Nephron progenitor cell (in vitro differentiated cells): ENCODE measurements at places on chromosomes 3 and 15.

GRCh38 chr3:4644951-4645350 is 151.8 kb downstream of the ITPR1 start:
- no peak for DNase-seq

GRCh38 chr3:48934333-48934991 is 15.8 kb downstream of the ARIH2 start:
- no peak for DNase-seq

GRCh38 chr3:71511037-71511436 is 72.5 kb downstream of the FOXP1 start:
- DNase-seq: no peak

DNA sequence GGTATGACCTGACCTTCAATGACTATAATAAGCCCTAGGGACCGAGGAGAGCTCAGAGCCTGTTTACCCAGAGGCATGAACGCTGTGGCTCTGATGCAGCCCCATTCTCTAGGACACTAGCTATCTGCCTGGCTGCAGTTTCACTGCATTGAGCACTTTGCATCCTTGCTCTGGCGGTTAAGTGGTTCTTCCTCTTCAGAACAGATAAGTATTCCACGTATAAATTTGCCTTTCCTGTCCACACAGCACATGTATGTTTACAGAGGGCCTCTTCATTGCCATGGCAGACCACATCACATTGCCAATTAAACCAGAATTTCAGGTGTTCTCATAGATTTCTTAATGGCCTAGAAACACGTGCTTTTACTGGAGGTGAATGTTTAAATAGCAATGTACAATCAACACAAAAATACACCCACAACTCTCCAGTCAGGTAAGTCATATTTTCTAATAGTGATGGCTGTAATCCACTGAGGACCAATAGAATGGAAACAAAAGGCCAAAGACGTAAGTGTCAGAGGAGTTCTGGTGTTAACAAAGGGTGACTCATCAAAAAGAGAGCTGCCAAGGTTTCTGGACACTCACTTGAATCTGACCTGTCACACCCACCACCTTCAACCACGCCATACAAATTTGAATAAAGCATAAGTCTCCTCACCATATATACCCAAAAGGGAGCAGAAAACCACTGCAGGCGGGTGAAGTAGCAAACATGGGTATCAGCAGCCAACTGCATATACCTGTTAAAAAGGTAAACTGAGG is 553.4 kb downstream of the OCA2 start:
- DNase-seq: no peak

GRCh38 chr3:5918626-5919025 is 731.1 kb downstream of the EDEM1 start:
- DNase-seq: no peak

DNA sequence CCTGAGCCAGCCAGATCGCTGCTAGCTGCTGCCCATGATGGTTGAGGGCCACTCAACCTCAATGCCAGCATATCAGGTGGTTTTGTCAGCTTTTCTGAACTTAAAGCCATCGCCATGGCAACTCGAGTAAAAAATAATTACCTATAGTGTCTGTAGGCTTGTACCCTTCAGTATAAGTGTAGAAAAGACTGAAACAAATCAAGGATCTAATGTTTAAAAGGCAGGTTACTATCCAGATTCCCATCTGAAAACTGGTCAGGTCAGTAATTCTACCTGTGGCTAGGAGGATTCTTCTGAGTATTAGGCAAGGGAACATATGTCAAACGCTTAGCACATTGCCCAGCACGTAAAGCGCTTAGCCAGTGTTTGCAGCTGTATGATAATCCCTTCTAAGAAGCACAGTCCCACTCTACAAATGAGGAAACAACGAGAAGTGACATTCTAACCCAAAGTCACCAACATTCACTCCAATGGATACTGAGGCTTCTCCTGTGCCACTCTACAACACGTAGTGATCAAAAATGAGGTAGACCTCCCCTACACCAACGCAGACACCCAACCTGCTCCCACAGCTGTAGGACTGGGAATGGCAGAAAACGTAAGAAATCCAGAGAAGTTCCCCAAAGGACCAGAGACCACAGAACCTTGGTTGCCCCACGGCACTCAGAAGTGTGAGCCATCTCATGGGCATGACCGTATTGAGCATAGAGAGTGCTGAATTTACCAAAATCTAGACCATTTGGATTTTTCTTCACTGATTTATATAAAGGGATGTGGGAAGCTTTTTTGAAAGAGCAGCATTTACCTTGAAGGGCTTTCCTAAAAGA is 55.3 kb downstream of the SLTM start:
- DNase-seq: no peak

DNA sequence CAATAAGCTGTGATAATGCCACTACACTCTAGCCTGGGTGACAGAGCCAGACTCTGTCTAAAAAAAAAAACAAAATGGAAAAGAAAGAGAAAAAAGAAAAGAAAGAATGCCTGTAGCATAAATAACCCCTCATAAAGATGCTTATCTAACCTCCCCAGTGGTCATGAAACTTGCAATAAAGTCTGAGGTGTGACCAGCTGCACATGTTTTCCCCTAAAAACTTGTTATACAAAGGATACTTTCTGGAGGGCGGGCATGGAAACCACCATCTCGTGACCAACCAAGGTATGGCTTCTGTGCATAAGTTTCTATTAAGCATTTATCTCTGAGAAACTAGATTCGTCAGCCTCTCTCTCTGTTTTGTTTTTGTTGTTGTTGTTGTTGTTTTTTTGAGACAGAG is 21.8 kb downstream of the CCDC32 start:
- no peak for DNase-seq

- no peak for DNase-seq
Observed at GRCh38 chr3:108511490-108511889, 1.1 kb upstream of the MYH15 start.

DNA sequence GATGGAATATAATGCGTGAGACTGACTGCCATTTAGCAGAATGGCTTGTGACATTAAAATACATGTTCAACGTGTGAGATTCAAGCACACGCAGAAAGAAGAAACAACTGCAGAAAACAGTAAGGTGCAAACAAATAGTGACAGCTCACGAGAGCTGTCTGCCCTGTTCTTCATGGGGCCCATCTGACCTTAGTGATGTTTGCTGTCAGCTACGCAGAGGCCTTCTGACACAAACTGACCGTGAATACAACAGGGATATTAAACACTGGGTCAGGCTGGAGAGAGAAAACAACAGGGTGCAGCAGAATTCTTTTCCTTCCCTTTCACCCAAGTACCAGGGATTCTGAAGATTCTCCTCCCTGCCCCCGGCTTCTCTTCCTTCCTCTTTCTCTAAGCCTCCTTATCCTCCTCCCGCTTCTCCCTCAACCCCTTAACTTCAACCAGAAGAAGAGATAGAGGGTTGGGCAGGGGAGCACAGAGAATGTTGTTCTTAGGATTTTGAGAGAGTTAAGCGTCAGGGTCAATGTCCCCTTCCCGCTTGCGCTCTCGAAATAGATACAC is 2.1 kb downstream of the TNFAIP8L3 start:
- DNase-seq: no peak

DNA sequence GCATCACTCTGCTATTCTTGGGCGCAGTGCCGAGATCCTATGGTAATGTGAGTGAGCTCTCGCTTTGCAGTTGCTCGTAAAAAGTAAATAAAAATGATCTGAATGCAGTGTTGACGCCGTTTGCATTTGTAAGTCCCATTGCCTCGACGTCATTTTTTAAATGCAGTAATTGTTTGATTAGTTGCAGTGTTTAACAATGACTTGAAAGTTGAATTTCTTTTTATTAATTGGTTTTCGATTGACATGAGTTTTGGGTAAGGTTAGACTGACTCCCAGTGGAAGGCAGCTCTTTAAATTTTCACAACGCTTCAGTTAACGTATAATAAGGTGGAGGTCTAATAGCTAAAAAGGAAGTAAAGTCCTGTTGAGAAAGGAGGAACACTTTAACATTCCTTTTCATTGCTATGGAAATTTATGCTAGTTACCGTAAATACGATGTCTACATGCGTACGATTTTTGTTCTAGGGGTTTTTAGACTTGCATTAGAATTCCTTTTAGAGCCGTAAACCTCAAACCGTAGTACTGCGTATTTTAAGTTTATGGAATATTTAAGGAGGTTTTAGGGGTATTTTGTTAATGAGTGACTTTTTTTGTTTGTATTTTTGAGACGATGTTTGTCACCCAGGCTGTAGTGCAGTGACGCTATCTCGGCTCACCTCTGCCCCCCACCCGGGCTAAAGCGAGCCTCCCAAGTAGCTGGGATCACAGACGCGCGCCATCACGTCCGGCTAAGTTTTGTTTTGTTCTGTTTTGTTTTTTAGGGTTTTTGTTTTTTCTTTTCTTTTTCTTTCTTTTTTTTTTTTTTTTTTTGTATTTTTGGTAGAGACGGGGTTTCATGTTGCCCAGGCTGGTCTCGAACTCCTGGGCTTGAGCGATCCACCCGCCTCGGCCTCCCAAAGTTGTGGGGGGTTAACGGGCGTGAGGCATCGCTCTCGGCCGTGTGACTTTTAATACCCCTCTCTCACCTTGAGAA is 1.4 kb downstream of the MORF4L1 start:
- no peak for DNase-seq

DNA sequence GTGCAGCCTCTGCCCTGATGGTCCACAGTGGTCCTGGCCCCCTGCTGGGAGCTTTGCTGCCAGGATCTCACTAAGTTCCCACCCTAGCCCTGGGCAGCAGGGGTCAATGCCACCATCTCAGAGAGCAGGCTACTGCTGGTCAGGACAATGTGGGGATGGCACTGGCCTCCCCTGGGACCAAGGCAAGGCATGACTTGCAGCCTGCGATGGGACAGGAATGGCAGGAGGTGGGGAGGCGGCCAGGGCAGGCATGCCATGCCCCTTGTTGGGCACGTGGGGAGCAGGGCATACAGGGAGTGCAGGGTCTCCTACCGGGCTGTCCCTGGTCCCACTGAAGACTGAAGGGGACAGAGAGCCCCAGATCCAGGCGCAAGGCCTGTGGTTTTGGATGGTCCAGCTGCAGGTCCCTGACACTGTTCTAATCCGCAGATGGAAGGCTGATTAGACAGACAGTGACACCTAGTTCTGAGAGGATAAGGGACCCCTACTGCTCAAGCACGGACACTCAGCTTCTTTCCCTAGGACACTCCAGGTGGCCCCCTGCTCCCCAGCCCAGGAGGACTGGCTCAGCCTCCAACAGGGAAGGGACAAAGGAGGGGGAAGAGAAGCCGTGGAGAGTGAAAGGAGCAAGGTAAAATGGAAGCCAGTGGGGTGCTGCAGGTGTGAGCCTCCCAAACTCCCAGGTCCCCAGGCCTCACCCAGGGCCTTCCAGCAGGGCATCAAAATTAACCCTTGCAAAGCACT is 69.2 kb upstream of the RPL32 start:
- DNase-seq: no peak

DNA sequence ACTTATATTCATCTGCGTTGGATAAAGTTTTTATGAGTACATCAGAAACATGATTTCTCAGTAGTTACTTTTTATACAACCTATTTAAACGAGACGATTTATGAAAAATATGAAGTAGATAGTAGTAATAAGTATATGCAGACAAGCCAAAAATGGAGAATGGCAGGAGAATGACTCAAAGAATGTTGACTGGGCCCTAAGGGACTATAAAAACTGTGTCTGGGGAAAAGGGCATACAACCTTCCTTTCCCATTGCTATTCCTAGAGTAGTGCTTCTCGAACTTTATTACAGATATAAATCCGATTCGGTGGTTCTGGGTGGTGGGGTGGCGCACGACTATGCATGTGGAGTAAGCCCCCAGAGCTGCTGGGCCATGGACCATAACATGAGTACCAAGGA is 558.5 kb downstream of the FOXP1 start:
- DNase-seq: no peak

- DNase-seq: no peak
Observed at GRCh38 chr15:81301815-81302399, 22.0 kb downstream of the STARD5 start.

DNA sequence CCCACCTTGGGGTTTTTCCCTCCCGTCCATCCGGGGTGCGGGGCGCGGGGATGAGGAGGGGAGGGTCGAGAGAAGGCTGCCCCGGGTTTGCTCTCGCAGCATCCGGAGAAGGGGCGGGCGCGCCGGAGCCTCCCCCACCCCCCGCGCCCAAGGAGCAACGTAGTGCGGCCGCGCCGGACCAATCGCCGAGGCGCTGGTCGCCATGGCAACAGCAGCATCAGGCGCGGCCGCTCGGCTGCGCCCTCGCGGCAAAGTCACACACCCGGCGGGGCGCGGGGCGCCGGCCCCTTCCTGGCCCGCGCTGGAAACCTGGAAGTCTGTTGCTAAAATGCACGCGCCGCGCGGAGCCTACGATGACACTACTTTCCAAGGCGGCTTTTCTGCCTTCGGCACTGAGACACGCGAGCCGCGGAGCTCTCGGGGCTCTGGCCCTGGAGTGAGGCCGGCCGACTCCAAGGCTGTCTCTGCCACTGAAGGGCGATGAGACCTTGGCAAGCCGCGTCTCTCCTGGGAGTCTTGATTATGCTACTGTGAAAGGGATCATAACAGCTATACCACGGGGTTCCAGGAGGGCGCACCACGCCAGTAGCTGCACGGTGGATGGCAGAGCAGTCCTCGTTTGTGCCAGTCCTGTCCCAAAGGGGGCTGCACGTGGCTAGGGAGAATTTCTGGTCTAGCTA is at the start of gene IQSEC1:
Gene IQSEC1, minus strand, starts transcription at position 104 of the 680 bp plus-strand sequence. CDS start 415 bp downstream, outside the sequence.
- DNase-seq: peak; percentile 83

DNA sequence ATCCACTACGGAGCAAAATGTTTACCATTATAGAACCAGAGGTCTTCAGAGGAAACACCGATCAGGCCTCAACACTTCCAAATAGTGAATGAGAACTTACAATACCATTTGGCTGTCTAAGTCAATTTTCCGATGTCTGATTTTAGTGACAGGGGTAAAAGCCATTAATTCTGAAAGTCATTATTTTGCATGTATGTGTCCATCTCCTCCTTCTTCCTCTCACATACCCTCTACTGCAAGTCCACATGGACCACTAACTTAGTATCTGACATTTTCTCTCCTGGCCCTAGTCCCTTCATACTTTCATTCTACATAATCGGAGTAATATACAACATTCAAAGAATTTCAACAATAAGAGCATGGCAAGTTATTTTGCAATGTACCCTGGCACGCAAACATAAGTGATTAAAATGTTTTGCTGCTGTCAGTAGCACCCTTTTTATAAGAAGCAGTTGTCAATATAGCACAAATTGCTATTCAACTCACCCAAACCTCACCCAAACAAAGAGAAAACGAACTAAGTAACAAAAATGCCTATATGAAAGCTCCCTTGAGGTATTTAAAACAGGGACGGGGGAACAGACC is 1.9 kb downstream of the TOP2B start:
- DNase-seq: no peak

GRCh38 chr3:190261740-190262139 is 60.5 kb downstream of the CLDN1 start:
- no peak for DNase-seq

DNA sequence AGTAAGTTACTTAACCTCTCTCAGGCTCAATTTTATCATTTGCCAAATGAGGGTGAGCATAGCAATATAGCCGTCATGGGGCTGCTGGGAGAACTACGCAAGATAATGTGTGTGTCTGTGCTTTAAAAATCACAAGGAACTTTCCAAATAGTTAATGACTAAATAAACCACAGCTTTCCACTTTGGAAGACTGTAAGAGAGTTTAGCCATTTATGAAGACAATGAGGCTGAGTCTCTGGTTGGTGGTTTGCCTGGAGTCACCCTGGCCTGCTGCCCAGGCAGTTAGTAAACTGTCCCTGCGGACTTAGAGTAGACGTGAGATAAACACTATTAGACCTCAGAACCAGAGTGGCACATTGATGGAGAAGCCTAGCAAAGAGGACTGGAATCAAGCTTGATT is 357.7 kb downstream of the CLSTN2 start:
- DNase-seq: no peak
